ENCODE measurements at places on chromosomes 1 and 21.

DNA sequence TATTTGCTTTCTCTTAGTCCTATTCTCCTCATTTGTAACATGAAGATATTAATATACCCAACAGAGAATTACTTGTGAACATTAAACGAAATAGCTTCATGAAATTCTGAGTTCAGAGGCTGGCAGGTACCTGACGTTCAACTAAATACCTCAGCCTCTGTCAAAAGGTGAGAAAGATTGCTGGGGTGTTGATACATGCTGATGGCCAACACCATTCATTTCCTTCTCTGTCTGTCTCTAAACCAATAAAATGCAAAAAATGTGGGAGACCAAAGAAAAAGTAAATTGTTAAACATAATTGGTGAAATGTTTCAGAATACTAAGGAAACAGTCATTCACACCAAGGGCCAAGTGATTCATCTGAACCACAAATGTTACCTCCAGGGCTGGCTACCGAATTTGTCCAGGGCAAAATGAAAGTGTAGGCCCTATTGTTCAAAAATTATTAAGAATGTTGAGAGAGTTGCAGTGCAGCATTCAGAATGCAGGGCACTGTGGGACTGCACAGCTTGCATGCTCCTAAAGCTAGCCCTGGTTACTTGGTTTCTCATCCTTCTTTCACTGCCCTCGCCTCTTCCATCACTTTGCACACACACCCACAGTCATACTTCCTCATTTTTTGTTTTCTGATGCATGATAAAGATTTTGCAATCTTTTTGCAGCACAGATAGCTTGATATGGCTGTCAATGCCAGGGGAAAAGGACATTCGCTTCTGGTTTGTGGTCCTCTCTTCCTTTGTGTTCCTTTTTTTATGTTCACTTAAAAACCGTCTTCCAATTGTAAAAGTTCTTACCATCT is 414.3 kb upstream of the NR5A2 start:
- no peak for DNase-seq

GRCh38 chr21:44499211-44499560 is 40.8 kb downstream of the KRTAP10-1 start:
- no peak for DNase-seq

DNA sequence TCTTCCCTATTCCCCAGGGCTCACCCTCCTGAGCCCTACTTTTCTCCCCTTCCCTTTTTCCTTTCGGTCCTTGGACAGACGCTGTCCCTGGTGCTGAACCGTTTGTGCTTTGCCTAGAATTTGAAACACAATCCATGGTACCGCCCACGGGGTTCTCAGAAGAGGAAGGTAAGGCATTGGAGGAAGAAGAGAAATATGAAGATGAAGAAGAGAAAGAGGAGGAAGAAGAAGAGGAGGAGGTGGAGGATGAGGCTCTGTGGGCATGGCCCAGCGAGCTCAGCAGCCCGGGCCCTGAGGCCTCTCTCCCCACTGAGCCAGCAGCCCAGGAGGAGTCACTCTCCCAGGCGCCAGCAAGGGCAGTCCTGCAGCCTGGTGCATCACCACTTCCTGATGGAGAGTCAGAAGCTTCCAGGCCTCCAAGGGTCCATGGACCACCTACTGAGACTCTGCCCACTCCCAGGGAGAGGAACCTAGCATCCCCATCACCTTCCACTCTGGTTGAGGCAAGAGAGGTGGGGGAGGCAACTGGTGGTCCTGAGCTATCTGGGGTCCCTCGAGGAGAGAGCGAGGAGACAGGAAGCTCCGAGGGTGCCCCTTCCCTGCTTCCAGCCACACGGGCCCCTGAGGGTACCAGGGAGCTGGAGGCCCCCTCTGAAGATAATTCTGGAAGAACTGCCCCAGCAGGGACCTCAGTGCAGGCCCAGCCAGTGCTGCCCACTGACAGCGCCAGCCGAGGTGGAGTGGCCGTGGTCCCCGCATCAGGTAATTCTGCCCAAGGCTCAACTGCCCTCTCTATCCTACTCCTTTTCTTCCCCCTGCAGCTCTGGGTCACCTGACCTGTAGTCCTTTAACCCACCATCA is 10.4 kb downstream of the BCAN start:
- no peak for DNase-seq

DNA sequence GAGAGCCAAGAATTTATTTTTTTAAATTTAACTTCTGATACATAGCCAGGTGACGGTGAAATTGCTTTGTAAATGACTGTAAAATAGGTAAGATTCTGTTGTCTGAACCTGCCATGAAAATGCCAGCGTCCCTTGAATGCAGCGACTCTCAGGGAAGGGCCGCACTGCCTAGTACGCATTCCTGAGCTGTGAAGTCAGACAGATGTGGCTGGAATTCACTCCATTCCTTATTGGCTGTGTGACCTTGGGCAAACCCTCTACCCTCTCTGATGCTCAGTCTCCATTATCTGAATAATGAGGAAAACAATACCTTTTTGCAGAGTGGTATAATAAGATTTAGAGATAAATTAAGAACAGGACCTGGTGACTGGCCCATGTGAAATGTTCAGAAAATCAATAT is 167.1 kb upstream of the DAB1 start:
- DNase-seq = no peak

DNA sequence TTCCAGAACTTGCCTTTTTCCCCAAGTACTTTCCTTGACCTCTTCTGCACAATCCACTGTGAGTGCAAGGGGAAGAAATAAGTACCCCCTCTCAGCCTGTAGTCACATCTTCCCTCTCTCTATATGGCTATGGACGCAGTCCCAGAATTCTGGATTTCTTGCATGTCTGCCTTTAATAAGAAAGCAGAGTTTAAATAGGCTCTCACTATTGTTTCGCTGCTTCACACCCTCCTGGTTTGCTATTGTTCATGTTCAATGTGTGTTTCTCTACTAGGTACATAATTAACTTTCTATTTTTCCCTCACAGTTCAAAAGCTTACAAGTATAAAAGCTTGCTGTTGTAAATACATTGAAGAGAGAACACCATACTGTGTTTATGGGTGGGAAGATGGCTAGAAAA is 181.5 kb upstream of the C1orf105 start:
- DNase-seq = no peak

DNA sequence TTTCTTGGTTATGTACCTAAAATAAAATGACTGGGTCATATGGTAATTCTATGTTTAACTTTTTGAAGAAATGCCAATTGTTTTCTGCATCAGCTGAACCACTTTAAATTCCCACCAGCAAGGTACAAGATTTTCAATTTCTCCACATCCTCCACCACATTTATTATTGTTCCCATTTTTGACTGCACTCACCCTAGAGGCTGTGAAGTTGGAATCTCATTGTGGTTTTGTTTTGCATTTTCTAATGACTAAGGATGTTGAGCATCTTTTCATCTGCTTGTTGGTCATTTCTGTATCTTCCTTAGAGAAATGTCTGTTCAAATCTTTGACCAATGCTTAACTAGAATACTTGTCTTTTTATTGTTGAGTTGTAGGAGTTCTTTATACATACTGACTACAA is 72.5 kb downstream of the ASTN1 start:
- no peak for DNase-seq

- no peak for DNase-seq
Measured at GRCh38 chr1:248421384-248421783, 18.5 kb downstream of the OR2T1 start.

DNA sequence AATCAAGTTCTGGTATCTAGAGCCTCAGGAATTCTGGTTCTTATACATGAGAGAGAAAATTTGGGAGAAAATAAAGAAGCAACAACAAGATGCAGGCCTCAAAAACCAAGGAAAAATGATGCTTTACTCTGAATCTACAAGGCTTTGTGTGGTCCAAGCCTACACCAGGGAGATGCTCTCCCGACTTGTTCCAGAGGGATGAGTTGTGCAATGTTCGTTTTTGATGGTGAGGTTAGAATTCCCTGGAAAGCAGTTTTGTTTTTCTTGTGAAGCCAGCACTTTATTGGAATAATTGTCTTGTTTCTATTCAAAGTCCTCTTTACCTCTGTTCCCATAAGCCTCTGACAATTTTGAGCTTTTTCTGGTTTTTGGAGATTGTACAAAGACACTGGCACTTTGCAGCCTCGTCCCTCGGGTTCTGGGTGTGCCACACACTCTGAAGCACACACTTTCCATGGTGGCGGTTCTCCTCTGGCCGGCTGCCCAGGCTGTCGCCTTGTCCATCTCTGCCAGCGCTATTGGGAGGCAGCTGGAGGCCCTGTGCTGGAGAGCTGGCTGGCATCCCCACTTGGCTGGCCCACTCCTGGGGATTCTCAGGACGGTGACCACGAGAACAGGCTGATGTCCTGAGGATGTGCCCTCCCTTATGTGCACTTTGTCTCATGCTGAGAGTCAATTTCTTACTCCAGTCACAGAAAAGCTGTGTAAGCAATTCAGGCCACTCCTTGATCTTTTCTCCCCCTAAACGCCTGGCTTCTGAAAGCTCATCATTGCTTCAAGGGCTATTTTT is 70.2 kb downstream of the EDEM3 start:
- no peak for DNase-seq

DNA sequence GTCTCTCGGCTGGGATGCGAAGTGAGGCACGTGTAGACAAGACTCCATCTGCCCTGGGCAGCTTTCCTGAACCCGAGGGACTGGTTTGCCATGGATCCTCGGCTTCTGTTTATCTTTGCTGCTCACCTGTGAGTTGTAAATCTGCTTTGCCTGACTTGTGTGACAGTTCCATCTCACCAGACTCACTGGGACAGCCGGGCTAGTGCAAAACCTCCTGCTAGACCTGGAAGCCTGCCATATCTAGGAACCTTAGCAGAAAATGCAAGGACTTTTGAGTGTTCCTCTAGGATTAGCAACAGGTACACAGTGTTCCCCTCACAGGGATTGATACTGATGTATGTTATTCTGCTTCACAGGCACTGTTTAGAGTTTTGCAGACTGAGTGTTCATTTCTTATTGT is 218.6 kb downstream of the URB2 start:
- no peak for DNase-seq

DNA sequence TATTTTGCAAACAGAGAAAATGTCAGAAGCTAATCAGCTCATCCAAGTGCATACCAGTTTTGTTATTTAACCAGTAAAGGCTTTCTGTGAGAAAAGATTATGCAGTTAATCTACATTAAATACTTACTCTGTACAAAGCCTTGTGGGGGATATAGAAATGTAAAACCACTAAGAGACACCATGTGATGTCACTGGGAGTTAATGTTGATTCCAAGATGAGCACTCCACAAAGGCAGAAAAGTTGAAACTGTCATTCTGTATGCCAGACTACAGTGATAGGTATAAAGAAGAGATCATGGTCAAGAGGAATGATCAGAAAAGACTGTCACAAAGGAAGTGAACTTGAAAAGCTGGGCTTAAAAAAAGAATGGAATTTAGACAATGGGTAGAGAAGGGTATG is 100.3 kb upstream of the SGIP1 start:
- no peak for DNase-seq

- DNase-seq = no peak
Measured at GRCh38 chr1:40299366-40300248, 17.5 kb downstream of the COL9A2 start.

GRCh38 chr1:46394108-46394871 is at the start of gene FAAH:
FAAH (plus strand) TSS chr1:46394317; CDS start chr1:46394349, 32 bp downstream.
- DNase-seq = peak; percentile 25

GRCh38 chr1:19532519-19532918 is 47.2 kb upstream of the CAPZB start:
- DNase-seq = no peak

- no peak for DNase-seq
Measured at GRCh38 chr21:36096398-36097290, 26.8 kb downstream of the CBR1 start.

DNA sequence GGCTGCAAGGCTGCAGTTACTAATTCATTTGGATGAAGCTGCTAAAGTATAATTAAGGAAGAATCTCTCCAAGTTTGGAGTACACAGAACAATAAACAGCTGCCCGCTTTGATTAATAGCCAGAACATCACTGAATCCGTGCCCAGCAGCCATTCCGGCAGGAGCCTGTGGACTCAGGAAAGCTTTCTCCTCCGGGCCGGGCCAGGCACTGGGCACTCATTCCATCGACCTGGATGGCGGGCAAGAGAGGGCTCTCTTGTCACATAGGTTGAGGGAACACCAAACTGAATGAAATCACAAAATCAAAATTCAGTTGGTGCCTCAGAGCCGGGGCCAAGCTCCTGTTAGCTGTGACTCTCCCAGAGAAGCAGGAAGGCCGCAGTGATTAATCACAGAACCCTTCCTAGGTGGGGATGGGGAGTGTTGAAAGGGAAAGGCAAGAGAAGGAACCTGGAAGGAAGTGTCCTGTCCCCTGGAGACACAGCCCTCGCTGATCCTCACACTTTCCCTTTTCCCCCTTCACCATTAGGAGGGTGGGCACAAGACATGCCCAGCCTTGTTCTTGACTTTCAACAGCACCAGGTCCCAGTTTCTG is 306.7 kb downstream of the NPHP4 start:
- DNase-seq = no peak

DNA sequence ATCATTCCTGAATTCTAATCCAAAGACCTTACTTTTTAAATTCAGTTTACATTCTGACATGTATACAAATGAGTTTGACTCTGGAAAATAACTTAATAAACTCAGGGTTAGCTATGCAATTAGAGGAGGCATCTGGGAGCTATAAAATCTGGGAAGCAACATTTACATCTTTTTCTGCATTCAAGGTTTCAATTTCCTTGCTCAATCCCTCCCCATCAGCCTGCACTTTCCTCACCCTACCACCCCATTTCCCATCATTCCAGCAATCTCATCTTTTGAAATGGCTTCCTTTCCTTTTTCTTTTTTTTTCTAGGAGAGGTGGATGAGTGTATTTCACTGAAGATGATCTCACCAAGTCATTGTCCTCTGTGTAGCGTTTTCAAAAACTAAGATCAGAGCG is 65.3 kb upstream of the BEND5 start:
- DNase-seq = no peak

GRCh38 chr21:46120301-46121285 is 22.7 kb downstream of the COL6A2 start:
- no peak for DNase-seq

Measured in NCI-H1694 treated with DMSO at 0.1 percent for 48 hours (cell line).